Sigmoid colon (tissue), 7 donors: ENCODE measurements at places on chromosomes 13 and 19. TPM values are rescaled to one million over a fixed set of nuclear protein-coding genes. Genes with fewer than 3 reads are reported as not detected.

GRCh38 chr19:1678073-1678472 lies 25.7 kb upstream of the TCF3 start:
- DNase-seq: no peak

- no peak for DNase-seq
These were observed 13.6 kb upstream of the FBXO17 start for GRCh38 chr19:38989066-38989605.

GRCh38 chr13:34883396-34883795 lies 58.7 kb upstream of the NBEA start:
- no peak for DNase-seq

- no peak for DNase-seq
These were observed 7.5 kb downstream of the ZNF440 start for GRCh38 chr19:11821474-11822109.

DNA sequence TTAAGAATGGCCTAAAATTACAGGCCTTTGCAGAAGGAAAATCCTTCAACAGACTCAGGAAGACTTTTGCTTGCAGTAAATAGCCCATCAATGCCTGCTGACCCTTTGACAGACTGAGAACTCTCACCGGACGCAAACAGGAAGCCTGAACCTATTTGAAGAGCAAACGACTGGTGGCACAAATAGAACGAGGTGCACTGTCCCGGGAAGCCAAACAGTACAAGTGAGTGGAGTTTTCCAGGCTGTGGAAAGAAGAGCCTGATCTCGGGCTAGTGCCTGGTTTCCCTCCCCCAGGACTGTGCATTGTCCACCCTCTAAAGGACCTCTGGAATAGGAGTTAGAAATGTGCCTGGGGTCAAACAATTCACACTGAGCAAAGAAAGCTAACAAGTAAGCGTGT lies 165.5 kb downstream of the FGF14 start:
- DNase-seq: no peak

The CYP2B6 gene
- total RNA-seq: not detected

The CEACAM19 gene
- total RNA-seq: 1.4 TPM

DNA sequence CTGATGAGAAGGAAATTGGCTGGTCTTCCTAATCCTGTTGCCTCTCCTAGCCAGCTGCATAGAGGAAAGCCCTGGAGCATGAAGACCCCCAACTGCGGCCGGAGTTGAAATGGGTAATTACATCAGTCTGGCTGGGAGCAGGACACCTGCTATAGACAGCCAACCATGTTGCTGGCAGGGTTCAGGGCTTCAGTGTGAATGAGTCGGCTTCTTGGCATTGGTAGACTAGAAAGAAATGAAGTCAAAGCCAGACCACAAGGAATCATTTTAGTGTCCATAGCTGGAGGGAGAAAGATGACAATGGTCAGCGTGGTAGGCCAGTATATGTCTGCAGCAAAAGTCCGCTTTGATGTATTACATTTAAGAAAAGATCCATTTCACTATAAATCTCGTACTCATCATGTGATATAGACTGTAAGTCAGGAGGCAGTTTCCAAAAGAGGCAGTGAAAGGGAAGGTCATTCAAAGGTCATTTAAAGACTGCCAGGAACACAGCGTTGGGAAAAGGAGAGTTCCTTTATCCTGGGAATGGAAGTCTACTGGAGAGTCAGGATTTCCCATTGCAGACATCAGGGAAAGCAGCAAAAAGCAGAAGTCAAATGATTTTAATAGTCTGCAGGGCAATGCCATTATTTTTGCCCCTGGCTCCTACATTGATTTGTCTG lies 262.7 kb downstream of the DNAJC15 start:
- no peak for DNase-seq

GRCh38 chr19:17404621-17405249 lies 695 bp downstream of the BST2 start:
- no peak for DNase-seq

GRCh38 chr13:107884564-107884963 lies 330.8 kb downstream of the LIG4 start:
- DNase-seq: no peak

DNA sequence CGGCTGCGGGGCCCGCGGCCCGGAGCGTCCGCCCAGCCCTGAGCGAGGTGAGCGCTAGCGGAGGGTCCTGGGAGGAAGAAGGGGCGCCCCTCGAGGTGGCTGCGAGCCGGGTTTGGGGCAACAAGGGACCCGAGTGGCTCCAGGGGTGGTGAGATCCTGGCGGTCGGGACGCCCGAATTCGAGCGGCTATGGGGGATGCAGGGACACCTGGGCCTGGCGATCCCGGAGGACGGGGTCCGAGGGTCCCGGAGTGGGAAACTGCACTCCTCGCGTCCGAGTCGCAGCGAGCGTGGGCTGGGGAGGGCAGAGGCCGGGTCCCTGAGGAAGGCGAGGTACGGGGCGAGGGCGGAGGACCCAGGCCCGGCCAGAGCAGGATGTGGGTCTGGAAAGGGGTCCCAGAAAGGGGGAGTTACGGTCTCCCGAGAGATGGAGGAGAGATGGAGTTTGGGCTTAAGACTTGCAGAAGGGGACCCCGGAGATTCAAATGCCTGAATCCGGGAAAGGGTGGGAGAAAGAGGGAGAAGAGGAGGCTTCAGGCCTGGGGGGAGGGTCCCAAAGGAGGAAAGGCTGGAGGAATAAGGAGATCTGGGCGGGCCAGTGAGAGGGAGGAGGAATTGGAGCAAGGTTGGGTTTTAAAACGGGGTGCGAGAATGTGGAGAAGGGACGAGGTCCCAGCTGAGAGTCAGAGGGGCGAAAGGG lies 542 bp downstream of the CACNG7 start:
- DNase-seq: no peak

DNA sequence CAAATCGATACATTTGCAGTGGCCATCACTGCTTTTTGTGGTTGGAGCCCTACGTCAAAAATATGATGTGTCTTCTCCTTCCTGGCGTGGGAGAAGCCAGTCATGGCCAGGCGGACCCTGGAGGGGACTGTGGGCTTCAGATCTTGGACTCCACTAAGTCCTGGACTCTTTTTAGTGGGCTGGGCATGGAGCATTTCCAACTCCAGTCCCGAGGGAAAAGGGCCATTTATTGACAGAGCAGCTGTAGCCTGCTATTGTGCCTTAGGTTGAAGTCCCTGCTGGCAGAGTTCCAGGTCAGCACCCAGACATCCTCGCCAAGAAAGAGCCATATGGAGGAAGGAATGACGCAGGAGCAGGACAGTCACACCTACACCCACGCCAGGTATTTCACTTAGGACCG lies 179.2 kb upstream of the ZNF507 start:
- DNase-seq: no peak

GRCh38 chr19:45403781-45404556 lies 900 bp downstream of the PPP1R13L start:
- peak; percentile 73 for DNase-seq

The MLNR gene
- not detected for total RNA-seq

The FPR1 gene
- 7.4 TPM for total RNA-seq

- DNase-seq: peak; percentile 45
These were observed 33.9 kb upstream of the GRTP1 start for GRCh38 chr13:113397608-113398425.

- no peak for DNase-seq
These were observed 38.3 kb downstream of the PEX11G start for GRCh38 chr19:7450243-7451223.

DNA sequence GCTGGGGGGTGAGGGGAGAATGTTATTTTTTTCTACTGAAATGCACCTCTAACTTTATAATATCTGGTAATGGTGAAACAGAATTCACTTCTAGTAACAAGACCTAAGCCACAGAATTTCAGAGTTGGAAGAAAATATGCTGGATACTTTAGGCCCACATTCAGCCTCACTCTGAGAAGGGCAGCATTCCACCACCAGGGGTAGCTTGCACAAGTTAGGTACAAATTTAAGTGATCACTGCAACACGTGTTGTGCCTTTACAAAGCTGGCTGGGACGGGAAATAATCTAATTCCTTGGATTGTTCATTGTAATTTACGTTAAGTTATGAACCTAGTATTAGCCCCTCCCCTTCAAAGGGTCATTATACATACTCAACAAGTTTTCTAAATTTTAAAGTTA lies 192.3 kb downstream of the RGCC start:
- no peak for DNase-seq

The POMP gene
- total RNA-seq: 44.6 TPM

DNA sequence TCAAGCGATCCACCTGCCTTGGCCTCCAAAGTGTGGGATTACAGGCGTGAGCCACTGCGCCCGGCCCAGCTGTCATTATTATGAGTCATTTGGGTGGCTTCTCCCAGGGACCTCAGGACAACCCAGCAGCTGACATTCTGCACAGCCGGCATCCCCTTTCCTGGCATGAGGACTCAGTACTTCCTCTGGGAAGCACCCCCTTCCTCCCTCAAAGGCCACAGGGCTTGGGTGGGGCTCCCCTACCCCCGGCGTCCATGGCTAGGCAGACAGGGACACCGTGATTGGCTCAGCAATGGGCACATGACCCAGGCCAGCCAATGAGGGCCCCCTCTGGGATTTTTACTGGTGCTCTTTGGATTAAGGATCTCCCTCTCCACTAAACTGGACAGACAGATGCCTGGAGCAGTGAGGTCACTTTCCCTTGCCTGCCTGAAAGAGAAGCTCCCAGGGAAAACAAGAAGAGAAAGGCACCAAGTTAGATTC lies 6.0 kb downstream of the KANK2 start:
- DNase-seq: peak; percentile 91

GRCh38 chr13:113305208-113305607 lies 8.2 kb downstream of the LAMP1 start:
- no peak for DNase-seq

- DNase-seq: peak; percentile 82
These were observed 729 bp upstream of the ARID3A start for GRCh38 chr19:925087-925525.

GRCh38 chr13:47628666-47629065 lies 372.4 kb downstream of the SUCLA2 start:
- DNase-seq: no peak

The MATK gene
- not detected for total RNA-seq

- no peak for DNase-seq
These were observed 2.4 kb downstream of the MBOAT7 start for GRCh38 chr19:54186934-54187381.

The MYPOP gene
- total RNA-seq: 2.5 TPM

The KLK15 gene
- not detected for total RNA-seq

The EPS8L1 gene
- 0.28 TPM for total RNA-seq

DNA sequence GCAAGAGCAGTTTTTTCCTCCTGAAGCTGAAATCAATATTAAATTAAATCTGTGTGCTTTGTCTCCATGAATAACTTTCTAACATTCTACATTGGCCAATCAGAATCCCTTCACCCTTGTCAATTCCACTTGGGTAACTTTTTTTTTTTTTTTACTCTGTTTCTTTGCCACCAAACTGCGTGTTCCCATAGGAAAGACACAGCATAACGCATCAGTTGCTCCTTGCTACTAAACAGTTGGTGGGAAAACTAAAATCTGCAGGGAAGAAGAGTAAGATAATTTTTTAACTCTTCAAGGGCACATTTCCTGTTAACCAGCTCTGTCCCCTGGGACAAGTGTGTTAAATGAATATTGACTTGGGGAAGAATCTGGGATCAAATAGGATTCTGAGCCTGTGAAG lies 113.3 kb upstream of the SERP2 start:
- DNase-seq: no peak

The WDR87 gene
- total RNA-seq: not detected

- no peak for DNase-seq
These were observed 1.5 kb downstream of the CEBPA start for GRCh38 chr19:33300894-33301143.

DNA sequence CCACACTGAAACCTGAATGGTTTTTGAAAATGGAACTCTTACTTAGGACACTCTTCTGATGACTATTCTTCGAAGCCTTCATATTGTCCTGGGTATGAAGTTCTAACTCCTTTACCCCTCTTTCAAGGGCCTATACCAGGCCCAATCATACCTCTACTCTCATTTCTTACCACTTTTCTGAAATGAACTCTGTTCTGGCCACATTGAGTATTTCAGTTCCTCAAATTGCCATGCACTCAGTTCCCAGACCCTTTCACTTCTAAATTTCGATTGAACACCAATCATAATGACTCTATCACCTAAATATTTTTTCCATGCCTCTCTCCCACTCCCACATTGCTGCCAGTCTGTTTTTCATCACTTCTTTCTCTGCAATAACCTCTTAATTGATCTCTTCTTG lies 53.7 kb downstream of the LACC1 start:
- no peak for DNase-seq

GRCh38 chr13:109333893-109334651 lies 452.3 kb downstream of the IRS2 start:
- DNase-seq: no peak
